ENCODE measurements at places on chromosomes 4 and X.

DNA sequence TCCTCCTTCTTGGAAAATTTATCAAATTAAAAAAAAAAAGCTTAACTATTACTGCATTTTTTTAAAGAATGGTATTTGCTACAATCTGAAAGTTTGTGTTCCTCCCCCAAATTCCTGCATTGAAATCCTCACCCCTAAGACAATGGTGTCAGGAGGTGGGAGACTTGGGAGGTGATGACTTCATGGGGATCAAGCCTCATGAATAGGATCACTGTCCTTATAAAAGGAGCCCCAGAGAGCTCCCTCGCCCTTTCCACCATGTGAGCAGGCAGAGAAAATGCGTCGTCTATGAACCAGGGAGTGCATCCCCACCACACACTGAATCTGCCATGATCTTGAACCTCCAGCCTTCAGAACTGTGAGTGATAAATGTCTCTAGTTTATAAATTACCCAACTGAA lies 38.0 kb downstream of the DHRSX start:
- DNase-seq, result no peak

- no peak for DNase-seq
Observed at GRCh38 chr4:96708766-96709165, 868.9 kb downstream of the PDHA2 start.

DNA sequence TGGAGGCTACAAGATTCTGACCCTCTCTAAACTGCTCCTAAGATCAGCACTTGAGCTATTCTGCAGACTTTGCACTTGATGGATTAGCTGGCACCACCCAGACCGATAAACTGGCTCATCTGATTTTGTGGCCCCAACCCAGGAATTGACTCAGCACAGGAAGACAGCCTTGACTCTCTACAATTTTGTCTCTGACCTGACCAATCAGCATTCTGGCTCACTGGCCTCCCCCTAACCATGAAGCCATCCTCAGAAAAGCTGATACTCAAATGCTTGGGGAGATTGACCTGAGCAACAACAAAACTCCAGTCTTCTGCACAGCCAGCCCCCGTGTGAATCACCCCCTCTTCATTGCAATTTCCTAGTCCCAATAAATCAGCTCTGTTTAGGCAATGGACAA lies 195.4 kb upstream of the PPP1R2C start:
- no peak for DNase-seq

DNA sequence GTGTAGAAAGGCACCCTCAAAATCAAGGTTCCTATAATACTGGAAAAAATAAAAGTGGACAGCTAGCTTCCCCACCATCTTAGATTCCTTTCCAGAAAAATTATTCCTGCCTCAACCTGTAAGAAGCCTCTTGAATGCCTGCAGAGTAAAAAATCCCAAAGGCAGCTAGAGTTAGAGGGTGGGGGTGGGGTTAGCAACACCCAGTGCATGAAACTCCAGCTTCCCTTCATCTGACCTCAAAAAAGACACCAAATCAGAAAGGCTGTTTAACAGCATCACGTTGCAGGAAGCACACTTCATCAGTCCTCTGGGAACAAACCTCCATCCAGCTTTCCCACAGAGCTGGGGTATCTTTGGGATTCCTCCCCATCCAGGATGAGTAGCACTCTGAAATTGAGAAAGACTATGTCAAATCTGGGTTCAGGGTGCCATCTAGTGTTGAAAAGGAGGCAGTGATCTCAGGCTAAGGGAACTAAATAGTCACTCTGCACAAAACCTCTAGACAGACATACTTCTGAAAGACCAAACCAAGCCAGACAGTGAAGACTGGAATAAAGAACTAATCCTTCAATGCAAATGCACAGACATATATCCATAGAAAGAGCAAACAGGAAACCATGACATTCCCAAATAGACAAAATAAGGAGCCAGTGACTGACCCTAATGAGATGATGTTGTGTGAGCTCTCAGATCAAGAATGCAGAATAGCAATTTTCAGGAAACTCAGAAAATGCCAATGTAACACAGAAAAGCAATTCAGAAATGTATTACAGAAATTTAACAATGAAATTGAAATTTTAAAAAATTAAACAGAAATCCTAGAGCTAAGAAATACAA lies 97.9 kb downstream of the ARHGEF9 start:
- DNase-seq, result peak; percentile 58

GRCh38 chrX:68375803-68376202 lies 57.5 kb downstream of the OPHN1 start:
- DNase-seq, result no peak

- DNase-seq, result no peak
Observed at GRCh38 chrX:139039041-139039440, 327.5 kb upstream of the FGF13 start.

- DNase-seq, result no peak
Observed at GRCh38 chrX:31392513-31392912, 320.7 kb upstream of the FTHL17 start.

DNA sequence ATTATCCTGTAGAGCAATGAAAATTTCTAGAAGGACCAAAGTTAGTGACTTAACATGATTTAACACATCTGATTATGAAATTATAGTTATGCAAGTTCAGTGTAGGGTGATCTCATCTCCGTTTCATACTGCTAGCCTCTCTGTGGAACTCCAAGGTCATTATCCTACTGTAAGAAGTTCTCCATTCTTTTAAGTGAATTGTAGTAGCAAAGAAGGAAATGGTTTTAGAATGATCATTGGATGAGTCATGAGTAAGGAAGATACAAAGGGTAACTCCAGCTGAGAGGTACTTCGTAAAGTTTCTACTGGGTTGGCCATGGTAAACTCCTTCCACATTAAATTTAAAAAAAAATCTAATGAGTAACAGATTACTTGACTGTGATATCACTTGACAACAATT lies 215.0 kb upstream of the GIMD1 start:
- DNase-seq, result no peak

DNA sequence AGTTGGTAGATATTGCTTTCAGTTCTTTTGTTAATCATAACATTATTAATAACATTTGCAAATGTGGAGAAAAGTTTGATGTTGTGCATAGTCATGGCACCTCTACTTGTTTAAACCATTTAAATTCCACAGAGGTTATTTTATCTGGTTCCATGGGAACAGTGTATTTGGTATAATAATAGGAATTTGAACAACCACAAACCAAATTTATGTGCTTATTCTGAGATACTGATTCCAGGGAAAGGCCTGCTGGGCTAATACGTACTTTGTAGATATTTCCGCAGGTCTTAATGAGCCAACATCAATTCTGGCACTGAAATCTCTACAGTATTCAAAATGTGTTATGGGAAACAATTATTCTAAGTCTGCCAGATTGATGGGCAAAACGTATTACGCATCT lies 319.0 kb downstream of the DKK2 start:
- DNase-seq, result no peak

DNA sequence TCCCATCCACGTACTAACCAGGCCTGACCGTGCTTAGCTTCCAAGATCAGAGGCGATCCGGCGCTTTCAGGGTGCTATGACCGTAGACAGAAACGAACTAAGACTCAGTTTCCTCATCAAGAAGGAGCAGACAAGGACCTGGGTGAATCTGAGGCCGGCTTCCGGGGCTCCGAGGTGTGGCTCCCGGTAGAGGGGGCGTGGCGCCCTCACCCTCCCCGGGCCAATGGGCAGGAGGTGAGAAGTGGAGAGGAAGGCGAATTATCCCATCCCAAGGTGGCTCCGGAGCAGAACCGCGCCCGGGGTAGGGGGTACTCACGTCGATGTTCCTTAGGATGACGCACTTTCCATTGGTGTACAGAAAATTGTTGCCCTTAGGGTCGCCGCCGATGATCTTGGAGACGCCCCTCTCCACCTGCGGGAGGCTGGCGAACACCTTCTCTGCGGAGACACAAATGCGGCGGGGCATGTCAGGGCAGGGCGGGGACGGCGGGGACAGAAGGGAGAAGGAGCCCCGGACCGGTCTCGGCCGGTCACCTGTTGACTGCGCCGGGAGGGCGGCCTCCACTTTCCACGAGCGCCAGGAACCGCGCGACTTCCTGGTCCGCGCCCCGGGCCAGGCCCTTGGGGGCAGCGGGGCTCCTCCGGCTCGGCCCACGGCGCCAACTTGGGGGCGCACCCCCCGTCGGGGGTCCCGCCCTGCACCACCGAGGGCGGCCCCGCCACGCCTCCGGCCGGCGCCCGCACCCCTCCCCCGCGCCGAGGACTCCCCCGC lies 616 bp downstream of the WDR1 start:
- DNase-seq, result peak; percentile 63

- no peak for DNase-seq
Observed at GRCh38 chr4:127352220-127353113, 280.3 kb upstream of the INTU start.

- DNase-seq, result no peak
Observed at GRCh38 chr4:121980643-121981042, 28.8 kb upstream of the TRPC3 start.

DNA sequence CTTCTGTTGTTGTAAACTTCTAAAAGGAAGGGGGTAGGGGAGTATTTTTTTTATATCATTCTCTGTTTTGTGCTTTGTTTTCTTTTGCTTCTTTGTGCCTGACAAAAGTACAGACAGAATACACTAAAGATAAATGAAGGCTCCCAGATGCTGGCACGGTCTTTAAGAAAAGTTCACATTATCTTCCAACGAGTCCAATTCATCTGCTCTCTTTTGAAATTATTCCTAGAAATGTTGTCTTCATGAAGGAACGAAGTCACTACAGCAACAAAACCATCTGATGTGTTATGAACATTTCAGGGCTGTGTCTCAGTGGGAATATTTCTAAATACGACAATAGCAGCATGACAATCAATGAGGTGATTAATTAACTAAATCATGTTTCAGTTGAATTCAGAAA lies 813.8 kb upstream of the HTR2C start:
- DNase-seq, result no peak

- no peak for DNase-seq
Observed at GRCh38 chrX:9482837-9483236, 18.0 kb downstream of the TBL1X start.

- no peak for DNase-seq
Observed at GRCh38 chr4:109967798-109968520, 55.3 kb downstream of the EGF start.

DNA sequence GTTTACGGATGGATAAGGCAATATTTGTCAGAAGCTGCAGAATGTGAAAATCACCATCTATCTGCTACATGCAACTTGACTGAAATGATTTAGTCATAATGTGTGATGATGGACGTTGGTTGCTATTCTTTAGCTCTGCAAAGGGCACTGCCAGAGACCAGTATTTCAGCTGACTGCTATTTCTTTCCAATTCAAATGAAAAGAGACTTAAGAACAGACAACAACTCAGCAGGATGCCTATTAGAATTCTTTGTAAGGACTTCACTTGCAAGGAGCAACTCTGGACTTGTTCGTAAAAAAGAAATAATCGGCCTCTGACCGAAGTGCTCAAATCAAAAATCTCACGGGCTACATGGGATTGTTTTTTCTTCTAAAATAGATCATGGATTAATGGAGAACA lies 262.7 kb downstream of the DHX15 start:
- no peak for DNase-seq

GRCh38 chr4:73012673-73013072 lies 56.8 kb downstream of the COX18 start:
- no peak for DNase-seq

DNA sequence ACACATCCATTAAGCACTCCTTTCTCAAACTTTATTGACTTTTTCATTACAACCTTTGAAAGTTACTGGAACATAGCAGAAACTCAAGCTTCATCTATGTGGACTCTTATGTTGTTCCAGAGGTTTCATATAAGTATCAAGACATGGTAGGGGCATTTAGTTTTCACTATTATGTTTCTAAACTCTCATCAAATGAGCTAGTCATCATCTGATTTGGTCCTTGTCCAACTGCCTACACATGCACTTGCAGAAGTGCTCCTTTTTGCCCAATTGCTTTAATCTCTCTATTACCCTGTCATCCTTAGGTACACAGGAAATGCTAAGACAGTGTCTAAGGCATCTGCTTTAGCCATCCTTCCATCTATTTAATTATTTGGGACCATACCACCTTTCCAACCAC lies 42.2 kb upstream of the EPGN start:
- no peak for DNase-seq

DNA sequence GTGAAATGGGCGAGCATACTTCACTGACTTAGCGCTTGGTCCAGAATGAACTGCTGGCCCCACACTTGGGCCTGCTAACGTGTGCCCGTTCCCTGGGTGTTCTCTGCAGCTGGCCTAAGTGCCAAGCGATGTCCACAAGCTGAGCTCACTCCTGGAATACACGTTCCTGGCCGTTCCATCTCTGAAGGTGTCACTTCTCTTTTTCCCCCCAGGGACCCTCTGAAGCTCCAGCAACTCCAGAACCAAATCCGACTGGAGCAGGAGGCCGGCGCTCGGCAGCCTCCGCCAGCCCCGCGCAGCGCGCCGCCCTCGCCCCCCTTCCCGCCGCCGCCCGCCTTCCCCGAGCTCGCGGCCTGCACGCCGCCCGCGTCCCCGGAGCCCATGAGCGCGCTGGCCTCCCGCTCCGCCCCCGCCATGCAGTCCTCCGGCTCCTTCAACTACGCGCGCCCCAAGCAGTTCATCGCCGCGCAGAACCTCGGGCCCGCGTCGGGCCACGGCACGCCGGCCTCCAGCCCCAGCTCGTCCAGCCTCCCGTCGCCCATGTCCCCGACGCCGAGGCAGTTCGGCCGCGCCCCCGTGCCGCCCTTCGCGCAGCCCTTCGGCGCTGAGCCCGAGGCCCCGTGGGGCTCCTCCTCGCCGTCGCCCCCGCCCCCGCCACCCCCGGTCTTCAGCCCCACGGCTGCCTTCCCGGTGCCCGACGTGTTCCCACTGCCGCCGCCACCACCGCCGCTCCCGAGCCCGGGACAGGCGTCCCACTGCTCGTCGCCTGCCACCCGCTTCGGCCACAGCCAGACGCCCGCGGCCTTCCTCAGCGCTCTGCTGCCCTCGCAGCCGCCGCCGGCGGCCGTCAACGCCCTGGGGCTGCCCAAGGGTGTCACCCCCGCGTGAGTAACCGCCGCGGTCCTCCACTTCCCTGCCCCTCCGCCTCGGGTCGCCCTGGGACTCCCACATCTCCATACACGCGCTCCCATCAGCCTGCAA lies 132.3 kb downstream of the CBR4 start:
- no peak for DNase-seq

DNA sequence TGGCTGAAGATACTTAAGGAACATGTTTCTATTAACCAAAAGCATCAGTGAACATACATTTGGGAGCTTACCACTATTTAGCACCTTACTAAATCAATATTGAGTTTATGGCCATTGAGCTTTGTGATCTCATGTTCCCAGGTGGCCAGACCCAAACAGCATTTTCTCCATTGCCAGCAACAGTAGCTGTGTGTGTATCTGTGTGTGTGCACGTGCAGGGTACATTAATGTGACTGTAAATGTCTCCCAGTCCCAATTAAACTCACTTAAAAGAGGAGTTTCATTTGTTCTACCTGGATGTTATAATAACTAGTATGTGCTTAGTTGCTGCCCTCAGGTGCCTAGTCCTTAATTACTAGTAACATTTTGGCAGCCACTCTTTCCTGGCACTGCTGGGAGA lies 282.4 kb downstream of the NR3C2 start:
- DNase-seq, result no peak

GRCh38 chr4:61201561-61201960 lies 1.4 kb downstream of the ADGRL3 start:
- DNase-seq, result no peak

DNA sequence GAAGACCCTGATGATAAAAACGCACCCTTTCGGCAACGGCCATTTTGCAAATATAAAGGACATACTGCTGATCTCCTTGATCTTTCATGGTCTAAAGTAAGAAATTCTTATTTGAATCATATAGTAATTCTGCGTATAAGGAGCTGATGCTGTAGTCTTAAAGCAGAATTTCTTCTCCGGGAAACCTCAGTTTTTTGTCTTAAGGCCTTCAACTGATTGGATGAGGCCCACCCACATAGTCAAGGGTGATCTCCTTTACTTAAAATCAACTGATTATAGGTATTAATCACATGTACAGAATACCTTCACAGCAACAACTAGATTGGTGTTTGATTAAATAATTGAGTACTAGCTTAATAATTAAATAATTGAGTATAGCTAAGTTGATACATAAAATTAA lies 62.8 kb upstream of the DOCK11 start:
- DNase-seq, result no peak

Measured in NCI-H82 (cell line).